ENCODE measurements at places on chromosomes 13 and 19.

DNA sequence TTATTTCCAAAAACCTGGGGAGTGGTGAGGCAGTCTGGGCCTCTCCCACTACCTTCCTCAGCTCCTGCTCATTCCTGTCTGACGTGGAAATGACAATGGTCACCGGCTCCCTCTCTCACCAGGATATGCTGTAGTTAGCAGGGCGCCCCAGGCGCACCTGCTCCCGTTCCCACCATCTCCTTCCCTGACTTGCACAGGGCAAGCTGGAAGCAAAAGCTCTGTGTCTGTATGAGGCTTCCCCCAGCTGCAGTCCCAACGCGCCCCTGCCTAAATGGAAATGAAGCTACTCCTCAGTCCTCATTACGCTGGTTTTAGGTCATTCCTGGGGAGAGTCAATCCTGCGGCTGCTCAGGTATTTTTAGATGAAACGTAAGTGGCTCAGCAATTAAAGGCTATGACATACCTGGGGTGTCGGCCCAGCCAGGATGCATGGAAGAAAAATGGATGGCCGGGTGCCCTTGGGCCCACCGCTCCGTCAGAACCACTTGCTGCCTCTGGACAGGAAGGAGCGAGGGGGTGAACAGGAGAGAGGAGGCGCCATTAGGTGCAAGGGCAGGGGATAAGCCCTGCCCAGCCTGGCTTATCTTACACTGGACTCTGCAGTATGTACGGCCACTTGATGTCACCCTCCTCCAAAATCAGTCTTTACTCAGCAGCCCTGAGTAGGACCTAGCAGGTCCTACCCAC lies 32.4 kb downstream of the DHRS12 start:
- no peak for DNase-seq

- DNase-seq = no peak
These were observed 189.9 kb downstream of the SPRY2 start for GRCh38 chr13:80151016-80151415.

- no peak for DNase-seq
These were observed 5.2 kb downstream of the LRRC4B start for GRCh38 chr19:50562996-50563395.

- DNase-seq = no peak
These were observed 29.5 kb upstream of the AKT2 start for GRCh38 chr19:40314656-40315055.

DNA sequence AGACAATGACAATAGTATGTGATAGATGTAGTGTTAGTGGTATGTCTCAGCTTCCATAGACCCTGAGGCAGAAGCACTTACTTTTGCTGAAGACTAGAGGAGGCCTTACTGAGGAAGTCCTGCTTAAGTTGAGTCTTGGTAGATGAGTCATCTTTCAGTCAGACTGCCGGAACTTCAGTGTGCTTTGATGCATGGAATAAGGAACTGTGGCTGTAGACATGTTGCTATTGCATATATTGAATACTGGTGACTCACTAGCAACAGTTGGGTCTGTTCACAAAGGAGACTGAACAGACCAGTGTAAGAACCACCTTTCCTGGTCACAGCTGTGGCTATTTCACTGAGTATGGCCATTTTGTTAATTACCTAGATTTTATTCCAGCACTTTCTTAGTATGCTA lies 1000.6 kb downstream of the OLFM4 start:
- peak; percentile 12 for DNase-seq

DNA sequence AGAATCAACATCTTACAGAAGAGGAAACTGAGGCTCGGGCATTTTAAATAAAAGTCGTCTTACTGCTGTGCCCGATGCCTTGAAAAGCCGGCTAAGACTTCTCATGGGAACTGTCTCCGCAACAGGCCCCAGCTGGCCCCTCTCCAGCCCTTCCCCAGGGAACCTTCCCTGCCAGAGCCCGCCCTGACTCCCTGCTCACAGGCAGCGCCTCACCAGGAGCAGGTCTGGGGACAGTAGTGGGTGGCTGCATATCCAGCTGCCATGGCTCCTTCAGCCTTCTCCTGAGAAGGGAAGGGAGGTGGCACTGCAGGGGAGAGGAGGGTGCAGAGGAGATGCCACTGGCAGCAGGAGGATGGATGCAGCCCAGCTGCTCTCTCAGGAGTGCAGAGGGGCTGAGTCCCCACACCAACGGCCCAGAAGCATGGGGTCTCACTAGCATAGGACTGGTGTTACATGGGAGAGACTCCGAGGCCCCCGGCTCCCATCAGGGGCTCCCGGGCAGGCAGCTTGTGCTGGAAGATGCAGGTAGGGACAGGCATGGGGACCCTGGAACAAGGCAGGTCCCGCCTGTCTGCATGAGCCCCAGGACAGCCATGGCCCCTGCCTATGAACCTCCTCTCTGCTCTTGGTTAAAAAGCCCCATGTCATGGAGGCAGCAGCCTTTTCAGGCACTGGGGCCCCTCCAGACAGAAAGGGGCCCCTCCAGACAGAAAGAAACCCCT lies 216.4 kb upstream of the SGCG start:
- no peak for DNase-seq

- DNase-seq = no peak
These were observed 1477.6 kb downstream of the UQCRFS1 start for GRCh38 chr19:27735314-27735713.

DNA sequence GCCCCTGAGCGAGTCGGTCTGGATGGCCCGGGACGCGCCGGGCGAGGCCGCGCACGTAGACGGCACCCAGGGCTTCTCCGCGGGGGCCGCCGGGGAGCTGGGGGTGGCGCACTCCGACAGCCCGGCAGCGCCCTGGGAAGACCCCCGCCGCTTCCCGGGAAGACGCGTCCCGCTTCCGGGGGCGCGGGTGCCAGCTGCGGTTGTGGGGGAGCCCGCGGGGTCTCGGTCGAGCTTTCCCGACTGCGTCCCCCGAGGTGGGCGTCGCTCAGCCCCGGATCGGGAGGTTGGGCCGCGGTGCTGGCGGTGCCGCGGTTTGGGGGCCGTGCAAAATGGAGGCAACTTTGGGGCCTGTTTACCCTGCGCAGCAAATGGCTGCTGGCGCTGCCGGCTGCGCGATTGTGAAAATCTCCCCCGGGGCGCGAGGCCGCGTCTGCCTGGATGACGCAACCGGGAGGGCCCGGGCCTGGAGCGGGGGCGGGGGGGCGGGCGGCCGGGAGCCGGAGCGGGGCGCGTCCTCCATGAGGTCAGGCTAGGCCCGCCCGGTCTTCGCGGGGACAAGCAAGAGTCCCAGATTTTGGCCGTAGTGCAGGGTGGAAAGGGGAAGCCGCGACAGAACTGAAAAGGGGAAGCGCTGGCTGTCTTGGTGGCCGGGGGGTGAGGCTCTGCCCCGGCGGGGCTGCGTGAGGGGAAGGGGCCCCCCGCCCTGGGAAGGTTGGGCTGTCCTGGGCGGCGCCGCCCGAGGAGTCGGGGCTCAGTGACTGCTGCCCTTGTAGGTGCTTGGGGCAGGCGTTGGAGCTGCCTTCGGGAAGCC lies 11.3 kb downstream of the PEAK3 start:
- peak; percentile 91 for DNase-seq

DNA sequence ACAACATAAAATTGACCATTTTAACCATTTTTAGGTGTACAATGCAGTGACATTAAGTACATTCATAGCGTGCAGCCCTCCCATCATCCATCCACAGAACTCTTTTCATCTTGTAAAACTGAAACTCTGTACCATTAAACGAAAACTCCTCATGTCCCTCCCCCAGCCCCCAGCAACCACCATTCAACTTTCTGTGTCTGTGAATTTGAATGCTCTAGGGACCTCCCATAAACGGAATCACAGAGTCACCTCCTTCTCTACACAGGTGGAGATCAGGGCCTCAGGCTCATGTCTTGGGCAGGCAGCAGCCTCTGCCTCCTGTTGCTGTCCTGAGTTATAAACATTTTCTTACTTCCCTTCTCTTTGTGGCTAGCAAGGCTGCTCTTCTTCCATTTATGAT lies 7.3 kb upstream of the CCNE1 start:
- DNase-seq = no peak

- DNase-seq = peak; percentile 11
These were observed 33.4 kb downstream of the TFDP1 start for GRCh38 chr13:113617961-113618360.

GRCh38 chr13:23626700-23627099 lies 56.5 kb downstream of the TNFRSF19 start:
- no peak for DNase-seq

DNA sequence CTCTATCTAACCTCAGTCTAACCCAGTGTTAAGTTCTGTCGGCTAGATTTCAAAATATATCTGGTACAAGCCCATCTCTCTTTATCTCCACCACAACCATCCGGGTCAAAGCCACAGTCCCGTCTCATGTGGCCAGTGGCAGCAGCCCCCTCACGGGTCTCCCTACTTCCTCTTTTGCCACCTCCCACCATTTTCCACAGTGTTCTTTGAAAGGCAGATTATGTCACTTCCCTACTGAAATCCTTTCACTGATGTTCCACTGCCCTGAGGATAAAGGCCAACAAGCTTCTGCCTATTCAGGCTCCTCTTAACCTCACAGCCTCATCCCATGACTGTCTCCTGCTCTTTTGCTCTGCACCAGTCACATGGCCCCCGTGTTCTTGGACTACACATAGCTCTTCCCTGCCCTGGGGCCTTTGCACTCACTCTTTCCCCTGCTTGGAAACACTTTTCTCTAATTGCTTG lies 117.2 kb downstream of the UBL3 start:
- no peak for DNase-seq

DNA sequence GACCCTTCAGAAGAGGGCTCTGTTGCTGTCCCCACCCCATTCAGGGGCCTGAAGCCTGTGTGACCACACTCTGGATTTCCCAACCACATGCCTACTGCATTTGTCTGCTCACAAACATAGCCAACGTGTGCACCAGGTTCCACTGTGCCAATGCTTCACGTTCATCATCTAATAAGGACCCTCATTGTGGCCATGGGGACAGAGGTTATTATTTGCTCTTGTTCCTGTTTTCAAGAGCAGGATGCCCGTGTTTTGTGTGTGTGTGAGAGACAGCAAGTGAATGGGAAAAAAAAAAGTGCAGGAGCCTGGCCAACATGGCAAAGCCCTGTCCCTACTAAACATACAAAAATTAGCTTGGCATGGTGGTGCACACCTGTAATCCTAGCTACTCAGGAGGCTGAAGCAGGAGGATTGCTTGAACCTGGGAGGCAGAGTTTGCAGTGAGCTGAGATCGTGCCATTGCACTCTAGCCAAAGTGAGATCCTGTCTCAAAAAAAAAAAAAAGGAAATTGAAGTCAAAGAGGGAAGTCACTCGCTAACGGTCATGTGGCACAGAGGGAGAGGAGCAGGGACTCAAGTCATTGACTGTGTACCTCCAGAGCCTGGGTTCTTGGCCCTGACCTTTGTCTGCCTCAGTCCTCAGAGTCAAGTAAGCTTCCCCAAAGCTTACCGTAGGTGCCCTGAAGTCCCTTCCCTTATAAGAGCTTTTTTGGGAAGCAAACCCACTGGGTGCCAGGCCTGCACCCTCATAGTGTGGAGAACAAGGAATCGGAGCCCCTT lies 6.9 kb downstream of the B3GNT8 start:
- no peak for DNase-seq

DNA sequence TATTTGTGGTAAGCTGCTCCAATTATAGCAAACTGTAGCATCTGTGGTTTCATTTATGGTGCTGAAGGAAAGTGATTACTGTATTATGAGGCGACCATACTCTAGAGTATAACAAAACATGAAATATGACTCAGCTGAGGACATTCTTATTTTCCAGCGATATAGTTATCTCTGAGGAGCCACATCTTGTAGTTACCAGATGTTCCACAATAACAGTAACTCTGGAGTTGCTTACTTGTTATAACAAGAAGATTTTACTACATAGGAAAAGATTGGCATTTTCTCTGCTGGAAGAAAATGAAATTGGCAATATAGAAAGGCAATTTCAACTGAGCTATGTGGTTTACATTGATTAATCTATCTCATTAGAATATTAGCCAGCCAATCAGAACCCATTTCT lies 1634.2 kb downstream of the PCDH9 start:
- DNase-seq = peak; percentile 76

- peak; percentile 32 for DNase-seq
These were observed 3.1 kb downstream of the SHISA2 start for GRCh38 chr13:26048741-26049140.

- DNase-seq = no peak
These were observed 5.1 kb downstream of the TMEM272 start for GRCh38 chr13:51839711-51840540.

- no peak for DNase-seq
These were observed 33.5 kb downstream of the FBN3 start for GRCh38 chr19:8115805-8116396.

- peak; percentile 23 for DNase-seq
These were observed 367.4 kb downstream of the SPRY2 start for GRCh38 chr13:79973533-79973963.

GRCh38 chr13:92150606-92151005 lies 752.2 kb downstream of the GPC5 start:
- no peak for DNase-seq

- DNase-seq = no peak
These were observed 108.5 kb downstream of the SOX1 start for GRCh38 chr13:112175162-112176075.

DNA sequence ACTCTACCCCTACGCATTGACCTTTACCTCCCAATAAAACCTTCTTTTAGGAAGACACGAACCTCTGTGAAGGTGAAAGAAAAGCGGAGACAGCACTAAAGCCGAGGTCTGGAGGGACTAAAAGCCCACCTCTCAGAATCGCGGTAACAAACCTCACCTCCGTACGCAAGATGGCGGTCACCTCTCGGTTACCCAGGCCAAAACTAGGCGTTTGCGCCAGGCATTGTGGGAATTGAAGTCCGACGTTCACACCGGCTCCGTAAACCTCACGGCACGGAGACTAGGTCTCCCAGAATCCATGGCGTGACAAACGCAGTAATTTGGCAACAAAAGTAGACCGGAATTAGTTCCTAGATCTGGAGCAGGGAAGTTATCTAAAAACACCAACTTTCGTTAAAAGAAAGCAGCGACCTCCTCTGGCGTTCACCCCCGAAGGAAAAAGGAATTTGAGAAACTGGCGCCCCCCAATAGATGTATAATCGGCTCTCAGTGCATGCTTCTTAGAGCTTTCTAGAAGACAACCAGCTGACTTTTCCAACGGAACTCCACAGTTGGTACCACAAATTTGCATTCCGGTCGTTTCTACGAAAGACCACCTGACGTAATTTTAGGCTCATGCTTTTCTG lies at the start of gene N4BP2L2:
N4BP2L2 (minus strand) TSS at position 175 of the 626 bp plus-strand sequence. CDS start 1,768 bp downstream, outside the sequence.
- DNase-seq = peak; percentile 99

DNA sequence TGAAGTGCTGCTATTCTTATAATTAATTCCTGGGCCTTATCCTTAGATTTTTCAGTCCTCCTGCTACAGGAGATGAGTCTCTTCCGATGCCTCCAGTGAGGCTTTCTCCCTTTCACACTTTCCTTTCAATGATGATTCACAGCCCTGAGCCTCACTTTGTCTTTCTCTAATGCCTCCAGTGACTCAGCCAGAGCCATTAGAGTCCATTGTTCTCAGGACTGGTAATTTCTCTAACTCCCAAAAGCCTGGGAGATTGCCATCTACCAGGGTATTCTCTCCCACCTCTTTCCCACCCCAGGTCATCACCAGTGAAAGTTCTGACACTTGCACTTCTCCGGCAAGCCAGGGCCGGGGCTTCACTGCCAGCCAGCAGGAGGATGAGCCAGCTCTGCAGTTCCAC lies 49.6 kb upstream of the ARGLU1 start:
- DNase-seq = peak; percentile 20

Measured in choroid plexus epithelial cell (primary cell).